Stimulated activated CD4-positive, alpha-beta T cell treated with anti-CD3 and anti-CD28 coated beads, Interleukin-1b, Interleukin-23, amount 100 ng/mL, for 1 hour (primary cell): ENCODE measurements at places on chromosomes 6 and 20.

GRCh38 chr6:45816674-45817297 is 198.9 kb downstream of the CLIC5 start:
- no peak for DNase-seq

- DNase-seq: no peak
Measured at GRCh38 chr20:33351696-33352095, 49.6 kb downstream of the CDK5RAP1 start.

GRCh38 chr6:139800837-139801236 is 426.4 kb upstream of the CITED2 start:
- DNase-seq: no peak

- no peak for DNase-seq
Measured at GRCh38 chr20:63745961-63746731, 6.6 kb downstream of the SLC2A4RG start.

- DNase-seq: no peak
Measured at GRCh38 chr6:112100561-112100960, 13.2 kb downstream of the FAM229B start.

GRCh38 chr20:13322621-13323020 is 101.5 kb downstream of the ISM1 start:
- no peak for DNase-seq

- DNase-seq: no peak
Measured at GRCh38 chr20:38979842-38980241, 17.7 kb downstream of the DHX35 start.

GRCh38 chr6:1382883-1383728 is 6.3 kb upstream of the FOXF2 start:
- DNase-seq: no peak

GRCh38 chr6:86529635-86530034 is 407.7 kb upstream of the HTR1E start:
- DNase-seq: no peak

DNA sequence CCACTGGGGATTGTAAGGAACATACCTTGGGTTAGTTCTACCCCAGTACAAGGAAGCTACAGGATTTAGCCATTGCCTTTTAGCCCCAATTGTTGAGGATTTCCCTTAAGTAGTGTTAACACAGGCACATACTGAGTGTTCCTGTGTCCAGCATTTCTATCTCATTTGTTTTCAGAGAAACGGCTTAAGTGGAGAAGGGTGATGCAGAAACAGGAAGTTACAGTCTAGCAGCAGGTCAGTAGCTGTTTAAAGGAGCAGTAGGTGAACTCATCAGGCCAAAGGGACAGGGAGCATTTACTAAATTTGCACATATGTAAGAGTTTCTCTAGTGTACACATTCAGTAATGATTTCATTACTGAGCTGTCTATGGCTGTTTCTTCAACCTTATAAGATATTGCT is 644.2 kb upstream of the GJE1 start:
- DNase-seq: no peak

- no peak for DNase-seq
Measured at GRCh38 chr6:112909781-112910180, 562.7 kb downstream of the RFPL4B start.

DNA sequence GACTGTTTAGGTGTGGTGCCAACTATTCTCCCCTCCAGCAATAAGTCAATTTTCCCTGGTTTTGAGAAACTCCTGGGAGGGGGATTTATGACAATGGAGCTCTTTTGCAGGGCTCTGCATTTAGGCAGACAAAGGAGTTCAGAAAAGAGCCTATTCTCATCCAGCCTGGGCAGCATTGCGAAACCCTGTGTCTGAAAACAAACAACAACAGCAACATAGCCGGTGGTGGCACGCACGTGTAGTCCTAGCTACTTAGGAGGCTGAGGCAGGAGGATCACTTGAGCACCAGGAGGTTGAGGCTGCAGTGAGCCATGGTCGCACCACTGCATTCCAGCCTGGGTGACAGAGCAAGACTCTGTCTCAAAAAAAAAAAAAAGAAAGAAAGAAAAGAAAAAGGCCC is 6.4 kb downstream of the CLPS start:
- no peak for DNase-seq
